NCI-H524 treated with DMSO at 0.1 percent for 48 hours (cell line): ENCODE measurements at places on chromosomes 4 and X.

GRCh38 chr4:109235683-109236082, 66.8 kb downstream of the COL25A1 start:
- no peak for DNase-seq

- no peak for DNase-seq
Measured at GRCh38 chr4:147381749-147382148, 99.1 kb upstream of the EDNRA start.

DNA sequence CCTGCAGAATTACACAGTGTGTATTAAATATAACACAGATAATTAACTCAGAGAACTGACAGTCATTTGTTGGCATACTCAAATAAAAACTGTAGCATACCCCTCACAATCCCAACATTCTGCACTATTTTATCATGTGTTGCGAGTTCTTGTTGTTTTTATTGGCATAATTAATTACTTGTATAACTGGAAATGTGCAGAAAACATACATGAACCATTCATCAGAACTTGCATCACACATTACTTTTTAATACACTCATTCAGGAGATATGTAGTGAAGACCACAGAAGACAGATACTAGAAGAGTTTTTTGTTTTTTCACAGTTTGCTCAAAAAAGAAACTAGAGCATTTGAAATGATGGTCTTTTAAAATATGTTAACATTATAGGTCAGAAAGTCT, 74.6 kb upstream of the NEIL3 start:
- no peak for DNase-seq

DNA sequence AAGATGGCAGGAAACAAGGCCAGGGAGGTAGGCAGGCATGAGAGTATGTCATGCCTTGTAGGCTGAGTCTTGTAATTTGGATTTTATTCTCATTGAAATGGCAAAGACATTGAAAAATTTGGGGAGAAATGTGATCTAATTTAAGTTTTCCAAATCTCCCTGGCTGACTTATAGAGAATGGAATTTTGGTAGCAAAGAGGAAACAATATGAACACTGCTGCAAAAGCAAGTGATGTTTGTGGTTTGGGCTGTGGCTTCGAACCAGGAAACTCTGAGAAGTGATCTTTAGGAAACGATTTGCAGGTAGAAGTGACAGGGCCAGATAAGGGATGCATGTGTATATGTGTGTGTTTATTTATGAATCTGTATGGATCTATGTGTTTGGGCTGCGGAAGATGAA, 35.6 kb downstream of the ARSJ start:
- DNase-seq = no peak

GRCh38 chr4:181647396-181648147, 595.6 kb upstream of the TENM3 start:
- no peak for DNase-seq

DNA sequence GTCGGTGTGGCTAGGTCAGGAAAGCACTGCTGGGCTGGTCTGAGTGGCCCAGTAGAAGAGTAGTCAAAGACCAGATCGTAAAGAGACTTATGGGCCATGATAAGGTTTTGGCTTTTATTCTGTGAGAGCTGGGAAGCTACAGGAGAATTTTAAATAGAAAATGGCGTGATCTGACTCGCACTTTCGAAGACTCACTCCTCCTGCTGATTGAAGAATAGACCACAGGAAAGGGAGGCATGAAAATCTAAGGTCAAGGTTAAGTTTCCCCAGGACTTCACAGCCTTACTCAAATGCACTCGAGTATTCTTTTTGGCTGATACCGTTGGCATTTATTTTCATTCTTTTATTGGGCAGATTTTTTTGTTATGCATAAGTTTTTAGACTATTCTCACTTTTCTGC, 231.4 kb upstream of the ANKRD50 start:
- DNase-seq = no peak

DNA sequence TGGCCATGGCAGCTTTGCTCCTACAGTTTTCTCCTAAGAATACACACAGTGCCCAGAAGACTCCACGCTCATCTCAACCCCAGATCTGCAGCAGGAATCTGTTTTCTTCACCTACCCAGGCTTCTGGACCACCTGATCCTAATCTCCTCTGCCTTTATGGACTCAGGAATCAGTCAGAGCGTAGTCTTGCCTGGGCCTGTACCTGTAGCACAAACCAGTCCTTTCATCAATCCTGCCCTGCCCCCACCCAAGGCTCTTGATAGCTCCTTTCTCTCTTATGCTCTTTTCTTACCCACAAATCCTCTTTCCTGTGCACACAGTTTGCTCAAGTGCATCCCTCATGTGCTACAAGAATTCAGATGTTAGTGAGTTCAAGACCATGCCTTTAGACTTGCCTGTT, 89.7 kb downstream of the ZNF718 start:
- no peak for DNase-seq

DNA sequence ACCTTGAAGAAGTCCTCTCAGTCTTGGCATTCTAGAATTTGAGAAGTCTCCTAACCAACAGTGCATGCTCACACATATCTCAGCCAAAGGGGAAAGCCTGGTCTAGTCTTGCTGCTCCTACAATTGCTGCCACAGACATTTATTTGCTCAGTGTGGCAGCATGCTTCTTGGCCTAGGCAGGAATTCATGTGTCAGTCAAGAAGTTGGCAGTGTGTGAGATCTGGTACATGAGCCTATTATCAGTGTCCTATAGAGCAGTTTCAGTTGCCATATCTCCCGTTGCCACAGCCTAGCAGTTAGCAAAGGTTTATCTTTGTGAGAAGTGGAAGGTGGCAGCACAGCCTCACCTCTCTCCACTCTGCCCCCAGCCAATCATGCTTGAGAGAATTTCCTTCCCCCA, 176.9 kb upstream of the ARHGEF9 start:
- DNase-seq = no peak
